ENCODE measurements at places on chromosomes 7 and 10.

- no peak for DNase-seq
Measured at GRCh38 chr7:158361326-158361946, 226.2 kb downstream of the PTPRN2 start.

DNA sequence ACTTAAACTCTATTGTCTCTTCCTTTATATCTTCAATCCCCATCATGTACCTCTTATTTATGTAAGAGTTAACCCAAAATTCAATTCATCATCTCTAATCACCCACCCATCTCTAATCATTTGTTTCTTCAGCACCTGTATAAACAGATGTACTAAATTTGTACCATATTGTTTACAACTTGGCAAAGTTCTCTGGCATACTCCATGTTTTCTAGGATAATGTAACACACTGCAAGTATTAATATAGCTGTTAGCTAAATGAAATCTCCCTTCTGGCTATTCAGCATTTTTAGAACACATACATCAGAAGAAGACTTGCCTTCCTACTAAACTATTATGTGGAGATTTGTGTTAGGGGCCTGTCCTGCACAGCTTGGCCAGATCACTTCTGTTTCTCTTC lies 33.1 kb downstream of the MALSU1 start:
- DNase-seq: no peak

GRCh38 chr7:97842006-97842405 lies 30.2 kb downstream of the ASNS start:
- DNase-seq: no peak

- peak; percentile 94 for DNase-seq
Measured at GRCh38 chr7:47327698-47328391, 254.1 kb downstream of the TNS3 start.

- no peak for DNase-seq
Measured at GRCh38 chr7:3146571-3147226, 103.0 kb upstream of the CARD11 start.

- no peak for DNase-seq
Measured at GRCh38 chr7:26343320-26343832, 51.7 kb downstream of the SNX10 start.

- no peak for DNase-seq
Measured at GRCh38 chr7:22137466-22137865, 191.8 kb upstream of the CDCA7L start.

DNA sequence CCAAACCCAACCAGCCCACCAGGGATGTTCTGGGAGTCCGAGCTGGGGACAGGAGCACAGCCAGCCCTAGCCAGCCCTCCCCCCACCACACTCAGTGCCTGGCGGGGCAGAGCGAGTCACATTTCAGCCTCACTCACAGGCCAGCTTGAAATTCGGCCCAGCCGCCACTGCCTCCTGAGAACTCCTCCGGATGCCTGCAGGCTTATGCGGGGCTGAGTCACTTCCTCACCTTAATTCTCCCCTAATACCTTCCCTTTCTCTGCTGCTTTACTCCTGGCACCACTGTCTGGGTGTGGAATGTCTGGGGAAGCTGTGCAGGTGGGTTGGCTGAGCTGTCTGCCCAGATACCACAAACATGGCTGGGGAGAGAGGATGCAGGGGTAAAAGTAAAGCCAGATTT lies 22.6 kb upstream of the DLG5 start:
- no peak for DNase-seq

DNA sequence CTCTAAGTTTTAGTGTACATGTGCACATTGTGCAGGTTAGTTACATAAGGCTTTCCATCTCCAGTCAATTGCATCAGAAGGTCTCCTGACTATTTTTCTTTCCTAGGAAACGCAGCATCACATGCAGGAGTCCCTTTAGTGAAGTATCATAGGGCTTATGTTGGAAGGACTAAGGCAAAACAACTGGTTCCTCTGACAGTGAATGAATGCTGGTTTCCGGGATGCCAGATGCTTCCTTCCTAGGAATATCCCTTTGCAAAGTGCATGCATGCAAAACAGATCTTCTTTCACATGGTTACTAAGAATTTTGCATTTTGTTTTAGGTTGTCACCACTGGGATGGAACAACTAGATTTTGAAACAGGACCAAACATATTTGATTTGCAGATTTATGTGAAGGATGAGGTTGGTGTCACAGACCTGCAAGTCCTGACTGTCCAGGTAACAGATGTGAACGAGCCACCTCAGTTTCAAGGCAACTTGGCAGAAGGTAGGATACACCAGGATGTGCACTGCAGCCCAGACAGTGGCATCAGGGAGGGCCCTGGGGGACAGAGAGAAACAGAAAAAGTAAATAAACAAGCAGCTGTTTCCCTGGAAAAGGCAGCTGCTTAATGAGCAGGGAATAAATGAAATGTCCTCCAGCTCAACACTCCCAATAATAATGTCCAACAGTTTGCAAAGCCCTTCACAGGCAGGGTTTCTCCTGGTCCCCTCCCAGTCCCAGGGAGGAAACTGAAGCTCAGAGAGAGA lies 17.8 kb downstream of the CDHR3 start:
- DNase-seq: no peak

- no peak for DNase-seq
Measured at GRCh38 chr10:31147210-31147608, 115.5 kb upstream of the ZNF438 start.

GRCh38 chr7:94584113-94584512 lies 71.8 kb downstream of the SGCE start:
- no peak for DNase-seq

GRCh38 chr10:61798713-61799112 lies 102.8 kb upstream of the ARID5B start:
- no peak for DNase-seq
